Activated CD4-positive, alpha-beta T cell treated with anti-CD3 and anti-CD28 coated beads for 48 hours (primary cell): ENCODE measurements at places on chromosomes 16 and 17.

DNA sequence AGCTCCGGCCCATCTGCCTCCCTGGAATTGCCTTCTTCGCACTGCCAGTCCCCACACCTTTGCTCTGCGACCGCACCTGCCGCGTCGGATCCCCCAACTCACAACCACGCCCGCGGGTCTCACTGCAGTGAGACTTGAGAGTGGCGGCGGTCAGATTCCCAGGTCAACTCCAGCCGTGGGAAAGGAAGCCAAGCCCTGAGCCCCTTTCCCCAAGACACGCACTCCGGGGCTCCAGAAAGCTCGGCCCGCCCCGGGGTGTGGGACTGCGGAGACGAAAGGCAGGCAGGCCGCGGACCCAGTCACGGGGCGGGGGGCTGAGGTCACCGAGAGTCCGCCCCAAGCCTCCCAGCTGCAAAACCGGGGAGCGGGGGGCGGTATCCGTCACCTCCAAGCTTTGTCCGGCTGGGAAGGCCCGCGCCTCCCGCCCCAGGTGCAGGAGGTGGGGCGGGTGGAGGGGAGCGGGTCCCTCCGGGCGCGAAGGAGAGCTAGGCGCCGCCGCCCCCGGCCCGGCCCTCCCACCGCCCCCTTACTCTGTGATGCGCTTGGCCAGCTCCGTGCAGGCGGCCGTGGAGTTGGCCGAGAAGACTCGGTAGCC, 615 bp downstream of the PRPSAP1 start:
- DNase-seq, result no peak

- DNase-seq, result no peak
These were observed 267.2 kb upstream of the SALL1 start for GRCh38 chr16:51418258-51418657.

GRCh38 chr17:3659541-3660111, 8.8 kb downstream of the TAX1BP3 start:
- DNase-seq, result no peak

DNA sequence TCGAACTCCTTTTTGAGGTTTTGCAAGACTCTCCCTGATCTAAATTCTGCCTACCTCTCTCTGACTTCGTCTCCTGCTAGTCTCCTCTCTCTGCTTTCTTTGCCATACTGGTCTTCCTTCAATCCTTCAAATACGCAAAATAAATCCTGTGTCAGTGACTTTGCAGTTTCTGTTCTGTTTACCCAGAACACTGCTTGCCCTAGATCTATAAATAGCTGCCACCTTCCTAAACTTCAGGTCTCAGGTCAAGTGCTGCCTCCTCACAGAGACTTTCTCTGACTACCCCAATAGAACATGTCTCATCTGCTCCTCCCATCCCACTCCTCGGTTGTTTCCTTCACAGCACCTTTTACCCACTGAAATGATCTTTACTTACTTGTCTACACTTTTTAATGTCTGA, 78.9 kb downstream of the TRIM37 start:
- no peak for DNase-seq

- DNase-seq, result no peak
These were observed 119.2 kb upstream of the CCL2 start for GRCh38 chr17:34135841-34136240.

GRCh38 chr17:14575471-14575953, 274.6 kb downstream of the HS3ST3B1 start:
- no peak for DNase-seq

DNA sequence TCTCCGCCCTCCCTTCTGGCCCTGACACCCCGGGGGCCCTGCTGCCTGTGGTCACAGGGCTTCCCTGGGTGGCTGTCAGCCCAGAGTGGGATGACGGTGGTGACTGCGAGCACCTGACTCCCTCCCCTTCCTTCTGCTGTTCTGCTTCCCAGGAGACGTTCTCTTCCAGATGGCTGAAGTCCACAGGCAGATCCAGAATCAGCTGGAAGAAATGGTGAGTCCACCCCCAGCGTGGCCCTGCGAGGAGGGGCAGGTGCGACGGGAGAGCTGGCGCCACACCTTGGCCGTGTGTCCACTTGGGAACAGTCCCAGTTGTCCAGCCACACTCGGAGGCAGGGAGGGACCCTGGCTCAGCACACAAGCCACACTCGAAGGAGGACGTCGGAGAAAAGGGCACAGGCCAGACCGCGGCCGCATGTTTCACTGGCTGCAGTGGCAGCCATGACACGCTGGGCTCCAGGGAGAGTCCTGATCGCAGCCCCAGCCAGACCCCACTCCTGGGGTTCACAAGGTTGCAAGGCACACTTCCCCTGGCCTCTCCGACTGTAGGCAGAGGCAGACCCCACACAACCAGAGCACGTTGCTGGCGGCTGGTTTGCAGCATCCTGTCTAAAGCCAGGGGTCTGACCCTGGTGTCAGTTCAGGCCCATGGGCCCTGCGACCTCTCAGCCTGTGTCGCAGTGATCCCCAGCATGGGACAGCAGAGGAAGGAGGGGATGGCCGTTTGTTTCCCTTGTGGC, 49.9 kb downstream of the BAIAP2 start:
- no peak for DNase-seq
